ENCODE measurements at places on chromosomes 3 and 15. TPM values are rescaled to one million over a fixed set of nuclear protein-coding genes. Genes with fewer than 3 reads are reported as not detected.

PRTG gene
- 0.65 TPM for total RNA-seq

ZPLD1 gene
- 0.17 TPM for total RNA-seq

RBM5 gene
- total RNA-seq = 79.6 TPM

WNT7A gene
- total RNA-seq = not detected

DNA sequence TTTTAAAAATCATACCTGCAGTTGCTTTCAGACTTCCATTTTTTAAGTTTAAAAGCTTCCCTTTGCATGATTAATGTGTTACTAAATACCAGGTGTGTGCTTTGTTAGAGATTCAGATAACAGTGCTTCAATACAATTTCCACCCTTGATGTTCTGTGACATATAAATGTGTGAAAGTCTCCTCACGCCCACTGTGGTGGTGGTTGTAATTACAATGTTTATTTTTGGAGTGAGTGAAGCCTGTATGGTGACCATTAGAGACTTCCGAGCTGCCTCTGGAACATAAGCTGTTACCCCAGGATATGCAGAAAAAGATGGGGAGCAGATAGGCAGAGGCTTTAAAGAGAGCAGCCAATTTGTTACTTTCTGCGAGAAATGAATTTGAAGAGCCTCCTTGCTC is 57.2 kb downstream of the P3H2 start:
- DNase-seq = no peak

GRCh38 chr15:59299929-59300617 is 72.6 kb downstream of the MYO1E start:
- DNase-seq = peak; percentile 75

DNA sequence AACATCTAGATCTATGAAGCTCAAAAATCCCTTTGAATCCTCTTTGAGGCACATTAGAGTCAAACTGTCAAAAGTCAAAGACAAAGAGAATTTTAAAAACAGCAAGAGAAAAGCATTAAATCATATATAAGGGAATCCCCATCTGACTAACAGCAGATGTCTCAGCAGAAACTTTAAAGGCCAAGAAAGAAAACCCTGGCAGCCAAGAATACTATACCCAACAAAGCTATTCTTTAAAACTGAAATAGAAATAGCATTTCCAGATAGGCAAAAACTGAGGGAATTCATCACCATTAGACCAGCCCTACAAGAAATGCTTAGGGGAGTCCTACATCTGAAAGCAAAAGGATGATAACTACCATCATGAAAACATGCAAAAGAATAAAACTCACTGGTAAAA is 211.2 kb upstream of the PDZRN3 start:
- no peak for DNase-seq

Data from right cardiac atrium (tissue), 5 donors.